ENCODE measurements at places on chromosomes 7 and 10. TPM values are rescaled to one million over a fixed set of nuclear protein-coding genes. Genes with fewer than 3 reads are reported as not detected.

- no peak for DNase-seq
These were observed 20.0 kb upstream of the SMO start for GRCh38 chr7:129168231-129169021.

DNA sequence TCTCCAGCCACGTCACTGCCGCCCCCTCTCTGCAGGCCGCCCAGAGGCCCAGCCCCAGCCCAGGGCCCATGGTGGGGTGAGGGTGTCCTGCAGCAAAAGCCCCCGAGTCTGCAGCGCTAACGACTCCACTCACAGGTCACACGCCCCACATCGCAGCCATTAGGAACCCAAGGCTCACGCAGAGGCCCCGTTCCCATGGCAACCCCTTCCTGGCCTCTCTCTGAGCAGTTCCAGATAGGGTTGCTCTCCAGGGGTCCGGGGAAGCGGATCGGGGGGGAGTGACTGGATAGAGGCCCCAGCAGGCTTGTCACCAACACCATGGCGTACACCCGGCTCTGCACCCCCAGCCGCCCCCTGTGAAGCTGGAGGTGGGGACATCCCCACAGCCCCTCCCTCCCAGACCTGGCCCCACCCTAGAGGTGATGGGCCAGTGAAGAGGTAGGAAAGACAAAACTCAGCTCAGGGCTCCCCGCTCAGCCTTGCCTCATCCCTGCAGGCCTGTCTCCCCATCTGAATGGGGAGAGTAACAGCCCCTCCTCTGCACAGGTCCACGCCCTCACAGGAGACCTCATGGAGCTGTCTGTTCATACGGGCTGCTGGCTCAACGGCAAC lies 41.2 kb downstream of the TNRC18 start:
- DNase-seq: no peak

GRCh38 chr10:76644476-76644875 lies 993.1 kb downstream of the KCNMA1 start:
- DNase-seq: no peak

- no peak for DNase-seq
These were observed 318.6 kb upstream of the KLF6 start for GRCh38 chr10:4103603-4104002.

DNA sequence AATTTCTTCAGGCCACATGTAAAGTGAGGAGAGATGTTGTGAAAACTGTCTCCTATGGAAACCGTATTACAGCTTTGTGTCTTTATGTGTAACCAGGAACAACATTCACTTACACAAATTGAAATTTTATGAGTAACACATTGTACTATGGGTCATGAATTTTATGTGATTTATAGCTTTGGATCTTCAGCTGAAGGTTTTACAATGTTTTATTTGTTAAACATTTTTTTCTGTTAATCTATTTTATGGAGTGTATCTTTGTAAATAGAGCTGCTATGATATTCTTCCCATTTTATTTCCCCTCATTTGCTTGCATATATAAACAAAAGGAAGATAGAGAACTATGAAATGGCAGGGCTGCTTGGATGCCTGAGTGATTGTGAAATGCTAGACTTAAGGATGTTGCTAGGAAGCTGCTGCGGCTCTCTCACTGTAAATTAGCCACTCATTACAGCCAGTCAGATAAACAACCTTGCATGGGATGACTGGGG lies 104.5 kb upstream of the PCLO start:
- no peak for DNase-seq

DNA sequence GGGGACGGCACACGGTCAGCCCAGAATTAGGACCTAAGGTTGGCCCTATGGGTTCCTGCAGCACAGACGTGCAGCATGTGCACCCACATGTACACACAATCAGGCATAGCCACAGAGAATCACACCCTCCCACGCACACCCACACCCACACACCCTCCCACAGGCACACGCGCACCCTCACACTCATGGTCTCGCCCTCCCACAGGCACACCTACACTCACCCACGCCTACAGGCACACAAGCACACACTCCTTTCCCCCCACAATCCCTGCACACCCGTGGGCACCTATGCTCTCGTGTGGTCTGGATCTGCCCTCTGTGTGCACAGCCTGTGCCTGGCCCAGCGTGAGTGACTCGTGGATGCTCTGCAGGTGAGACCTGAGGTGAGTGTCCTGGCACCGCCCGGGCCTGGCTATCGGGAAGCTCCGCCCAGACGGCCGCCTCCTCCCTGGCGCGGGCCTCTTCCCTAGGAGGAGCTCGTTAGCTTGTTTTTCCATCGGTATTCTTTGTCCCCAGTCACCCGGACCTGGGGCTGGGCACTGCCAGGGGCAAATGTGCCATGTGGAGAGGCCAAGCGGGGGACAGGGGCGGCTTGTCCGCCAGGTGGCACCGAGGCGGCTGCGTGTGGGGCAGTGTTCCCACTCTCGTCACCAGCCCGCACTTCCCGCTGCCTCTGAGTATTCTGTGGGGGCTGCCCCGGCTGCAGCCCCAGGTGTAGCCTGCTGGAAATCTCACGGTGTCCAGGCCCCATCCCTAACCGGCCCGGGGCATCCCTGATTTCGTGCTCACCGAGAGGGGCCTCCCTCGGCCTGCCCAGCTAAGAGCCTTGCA lies 110.2 kb upstream of the FAM20C start:
- peak; percentile 33 for DNase-seq

GRCh38 chr7:22696541-22697228 lies 30.3 kb upstream of the IL6 start:
- no peak for DNase-seq

DNA sequence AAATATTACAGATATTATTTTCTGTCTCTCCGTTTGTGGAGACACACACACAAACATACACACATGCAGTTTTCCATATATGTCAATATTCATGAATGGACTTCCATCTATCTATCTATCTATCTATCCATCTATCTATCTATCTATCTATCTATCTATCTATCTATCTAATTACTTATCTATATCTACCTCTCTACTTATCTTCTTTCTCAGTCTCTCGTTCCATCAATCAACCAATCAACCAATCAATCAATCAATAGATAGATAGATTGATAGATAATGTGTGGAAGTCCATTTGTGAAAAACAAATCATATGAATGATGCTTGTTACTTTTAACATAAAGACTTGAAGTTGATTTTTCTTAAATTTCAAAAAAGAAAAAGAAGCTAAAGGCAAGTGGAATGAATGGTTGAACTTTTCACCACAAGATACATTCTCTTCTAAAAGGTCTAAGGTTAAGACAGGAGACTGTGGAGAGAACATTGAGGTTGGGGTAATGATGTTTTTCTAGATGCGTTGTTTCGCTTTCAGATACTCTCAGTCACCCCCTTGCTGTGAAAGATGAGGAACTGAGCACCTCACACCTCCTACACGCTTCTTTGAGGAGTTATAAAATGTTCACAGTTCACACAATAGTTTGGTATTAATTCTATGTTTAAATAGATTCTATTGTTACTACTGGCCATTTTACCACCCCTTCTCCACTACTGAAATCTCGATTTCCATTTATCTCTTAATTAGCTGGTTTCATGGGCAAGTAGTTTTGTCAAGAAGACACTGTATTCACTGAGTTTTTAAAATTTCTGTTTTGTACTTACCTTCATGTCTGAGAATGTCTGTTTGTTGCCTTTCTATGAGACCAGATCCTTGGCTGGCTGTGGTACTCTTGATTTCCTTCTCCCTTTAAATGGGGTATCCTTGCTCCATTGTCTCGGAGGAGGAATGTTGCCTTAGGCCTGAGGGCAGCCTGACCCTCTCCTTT lies 114.1 kb downstream of the EMX2 start:
- no peak for DNase-seq

The DIP2C gene
- total RNA-seq: 12.2 TPM

The KLHL7 gene
- 14.4 TPM for total RNA-seq

Data from left colon (tissue), 2 donors.